LHCN-M2 (cell line): ENCODE measurements at places on chromosomes 1 and 21. TPM values are rescaled to one million over a fixed set of nuclear protein-coding genes. Genes with fewer than 3 reads are reported as not detected.

DNA sequence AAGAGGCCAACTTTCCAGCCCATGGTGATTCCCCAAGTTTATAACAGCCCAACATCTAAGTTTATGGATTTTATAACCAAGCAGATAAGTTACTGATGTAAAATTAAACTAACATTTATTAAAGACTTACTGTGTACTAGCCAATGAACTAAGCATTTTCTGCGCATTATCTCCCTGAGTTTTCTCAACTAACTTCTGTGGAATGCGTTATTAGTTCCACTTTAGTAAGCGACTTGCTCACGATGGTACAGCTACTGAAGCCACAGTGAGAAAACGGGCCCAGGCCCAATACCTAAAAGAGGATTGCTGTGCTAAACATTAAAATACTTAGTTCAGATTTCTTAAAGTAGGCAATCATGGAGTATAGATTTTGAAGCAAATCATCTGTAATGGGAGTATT lies 61.0 kb downstream of the ZBTB18 start:
- no peak for DNase-seq

DNA sequence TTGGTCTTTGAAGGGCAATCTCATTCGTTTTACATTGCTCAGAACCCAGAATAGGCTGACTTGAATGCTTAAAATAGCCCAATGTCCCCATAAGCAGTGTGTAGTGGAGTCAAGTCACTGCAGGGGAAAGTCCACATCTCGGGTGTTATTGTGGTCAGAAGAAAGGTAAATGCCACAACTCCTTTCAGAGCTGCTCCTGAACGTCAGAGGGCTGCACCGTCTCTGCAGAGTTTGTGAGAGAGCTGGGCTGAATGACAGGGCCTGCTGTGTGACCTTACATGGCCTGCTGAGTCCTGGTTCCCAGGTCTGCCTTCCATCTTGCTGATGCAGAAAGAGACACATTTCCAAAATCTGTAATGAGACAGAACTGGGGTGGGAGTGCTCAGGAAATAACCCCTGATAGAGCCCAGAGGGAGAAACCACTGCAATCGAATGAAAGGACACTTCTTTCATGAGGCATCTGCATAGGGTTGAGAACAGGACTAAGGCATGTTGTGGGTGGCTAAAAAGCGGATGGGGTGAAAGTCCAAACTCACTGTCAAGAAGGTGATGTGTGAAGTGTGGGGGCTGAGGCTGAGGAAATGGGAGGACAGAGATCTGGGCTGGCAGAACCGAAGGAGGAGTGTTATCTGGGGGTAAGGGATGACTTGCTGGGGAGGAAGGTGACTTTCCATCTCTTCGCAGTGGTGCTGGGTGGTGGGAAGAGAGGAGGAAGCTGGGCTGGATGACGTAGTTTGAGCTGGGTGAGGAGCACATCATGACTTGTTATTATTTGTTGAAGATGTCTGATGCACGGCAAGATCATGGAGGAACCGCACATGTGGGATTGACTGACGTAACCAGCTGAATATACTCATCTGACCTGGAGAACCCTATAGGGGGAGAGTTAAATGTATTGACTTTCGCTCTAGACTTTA lies 33.7 kb downstream of the XCL2 start:
- peak; percentile 32 for DNase-seq

GRCh38 chr1:22089134-22089571 lies 36.6 kb downstream of the CDC42 start:
- no peak for DNase-seq

DNA sequence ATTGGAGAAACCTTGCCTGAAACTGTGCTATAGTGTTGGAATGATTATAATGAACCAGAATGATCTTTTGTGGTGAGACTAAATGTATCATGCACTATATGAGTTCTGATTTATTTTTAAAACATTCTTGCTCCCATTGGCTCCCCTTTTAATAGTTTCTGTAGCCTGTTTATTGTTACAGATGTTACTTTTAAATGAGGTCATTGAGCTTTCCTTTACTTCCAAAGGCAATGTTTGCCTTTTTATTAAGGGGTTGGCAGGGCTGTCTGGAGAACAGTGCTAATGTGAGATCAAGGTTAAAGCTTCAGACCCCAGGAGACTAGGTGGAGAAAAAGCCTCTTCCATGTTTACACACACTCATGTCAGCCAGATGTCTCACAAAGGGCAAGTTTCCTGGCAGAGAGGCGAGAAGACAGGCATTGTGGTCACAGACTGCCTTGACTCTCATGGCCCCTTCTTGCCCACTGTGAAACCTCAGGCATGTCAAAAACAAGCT lies 120.6 kb upstream of the RAVER2 start:
- peak; percentile 50 for DNase-seq

GRCh38 chr1:67431869-67432578 lies 1.8 kb upstream of the SERBP1 start:
- DNase-seq = no peak

DNA sequence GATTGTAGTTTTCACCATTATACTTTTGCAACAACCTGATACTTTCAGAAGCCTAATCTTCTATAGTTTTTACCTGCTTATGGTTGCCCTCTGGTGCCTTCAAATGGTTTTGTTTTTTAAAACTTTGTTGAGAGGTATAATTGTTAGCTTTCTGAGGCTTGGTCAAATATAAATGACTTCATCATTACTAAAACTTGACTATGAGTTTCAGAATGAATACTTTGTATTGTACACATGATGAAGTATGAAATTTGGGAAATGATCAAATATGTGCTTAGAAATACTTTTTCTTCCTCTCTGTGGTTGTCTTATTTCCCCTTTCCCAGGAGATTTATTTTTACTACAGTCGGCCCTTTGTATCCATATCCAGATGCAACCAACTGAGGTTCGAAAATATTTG lies 151.8 kb upstream of the B3GALT2 start:
- peak; percentile 51 for DNase-seq

DNA sequence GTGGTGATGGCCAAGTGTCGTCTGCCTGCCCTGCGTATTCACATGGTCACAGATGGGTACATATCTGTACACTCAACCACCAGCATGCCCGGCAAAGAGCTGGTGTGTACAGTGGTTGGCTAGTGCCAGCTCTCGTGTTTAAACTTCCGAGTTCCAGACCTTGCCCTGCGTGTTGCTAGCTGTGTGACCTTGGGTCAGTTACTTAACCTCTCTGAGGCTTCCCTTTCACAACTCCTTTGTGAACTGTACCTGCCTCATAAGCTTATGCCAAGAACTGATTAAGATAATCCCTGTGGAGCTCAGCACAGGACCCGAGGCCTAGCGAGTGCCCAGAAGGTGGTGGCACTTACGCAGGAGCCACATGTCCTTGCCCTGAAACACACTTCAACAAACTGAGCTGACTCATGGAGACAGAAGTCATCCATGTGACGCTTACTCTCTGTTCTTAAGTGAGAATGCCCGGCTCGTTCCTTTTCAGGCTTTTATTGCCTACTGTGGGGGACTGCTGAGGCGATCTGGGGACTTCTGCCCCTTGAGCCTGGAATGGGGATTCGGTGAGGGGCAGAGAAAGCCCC lies 55.4 kb downstream of the ALPL start:
- DNase-seq = no peak

DNA sequence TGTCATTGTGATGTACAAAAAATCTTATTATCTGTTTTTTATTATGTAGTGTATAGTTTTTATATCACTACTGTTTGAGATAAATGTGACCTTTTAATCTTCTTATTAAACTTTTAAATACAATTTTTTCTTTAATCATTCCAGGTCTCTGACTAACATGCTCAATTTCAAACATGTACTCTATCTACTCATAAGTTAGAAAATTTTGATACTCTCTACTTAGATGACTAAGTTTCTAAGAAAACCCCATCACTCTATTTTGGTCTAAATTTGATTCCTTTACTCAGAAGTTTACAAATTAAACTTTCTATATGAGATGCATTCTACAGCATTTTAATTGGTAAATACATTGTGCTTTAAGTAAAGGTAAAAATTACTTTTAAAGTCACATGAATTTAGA lies 544.0 kb downstream of the PTBP2 start:
- no peak for DNase-seq

GRCh38 chr1:185074307-185074706 lies 28.9 kb downstream of the RNF2 start:
- DNase-seq = peak; percentile 12

DNA sequence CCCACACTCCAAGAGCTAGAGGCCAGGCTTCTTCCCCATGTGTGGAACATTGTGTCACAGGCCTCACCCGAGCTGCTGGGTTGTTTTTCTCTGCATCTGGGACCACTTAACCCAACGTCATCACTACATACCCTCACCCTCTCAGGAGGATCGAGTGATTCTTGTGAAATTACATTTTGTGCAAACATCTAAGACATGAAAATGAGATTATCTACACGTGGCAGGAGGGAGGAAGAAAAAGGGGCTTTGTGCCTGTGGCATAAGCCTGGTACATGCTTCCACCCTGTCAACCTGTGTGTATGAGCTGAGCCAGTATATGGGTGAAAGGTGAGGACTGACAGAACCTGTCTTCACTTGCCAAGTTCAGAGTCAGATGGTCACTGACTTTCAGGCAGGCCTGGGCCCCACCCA lies 1.6 kb downstream of the CPT2 start:
- no peak for DNase-seq

- no peak for DNase-seq
Observed at GRCh38 chr1:104624538-104624937, 874.8 kb downstream of the AMY1C start.

DNA sequence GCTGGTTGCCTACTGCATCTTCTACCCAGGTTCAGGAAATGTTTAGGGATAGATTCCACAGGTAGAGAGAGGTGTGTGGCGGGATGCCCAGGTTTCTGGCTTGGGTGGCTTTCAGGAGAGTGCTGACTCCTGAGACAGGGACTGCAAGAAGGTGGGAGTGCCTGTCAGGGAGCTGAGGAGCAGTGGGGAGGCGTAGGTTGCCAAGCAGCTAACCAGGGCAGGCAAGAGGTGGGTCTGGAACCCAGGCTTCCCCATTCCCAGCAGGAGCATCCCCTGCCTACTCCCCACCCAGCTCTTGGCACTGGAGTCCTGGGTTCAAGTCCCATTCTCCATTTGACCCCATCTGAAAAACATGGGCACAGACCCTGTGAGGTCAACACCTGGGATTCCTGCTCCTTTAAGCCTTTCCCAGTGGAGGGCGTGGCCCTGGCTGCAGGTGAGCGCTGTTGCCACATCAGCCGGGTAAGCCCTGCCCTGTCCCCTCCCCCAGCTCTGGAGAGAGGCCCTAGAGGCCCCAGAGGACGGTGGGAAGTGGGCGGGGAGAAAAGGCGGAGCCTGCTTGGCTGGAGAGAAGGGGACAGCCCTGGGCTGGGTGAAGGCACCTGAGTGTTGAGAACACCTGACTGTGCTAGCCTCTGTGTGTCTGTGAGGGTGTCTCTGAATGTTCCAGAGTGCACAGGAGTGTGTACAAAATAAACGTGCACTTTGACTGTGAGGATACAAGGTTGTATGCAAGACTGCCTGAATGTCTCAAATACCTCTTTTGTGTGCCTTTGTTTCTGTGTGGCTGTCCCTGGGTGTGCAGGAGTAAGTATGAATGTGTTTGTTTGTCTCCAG lies 14.0 kb upstream of the SYNC start:
- DNase-seq = no peak

LMX1A gene
- total RNA-seq = not detected in 2 replicates

DCST1 gene
- not detected in 2 replicates for total RNA-seq

CYP4A22 gene
- not detected in 2 replicates for total RNA-seq

GJB3 gene
- not detected in 2 replicates for total RNA-seq

SLC16A4 gene
- total RNA-seq = 8.0 and 8.1 TPM in 2 replicates

ATAD3C gene
- total RNA-seq = not detected in 2 replicates

AMY1A gene
- total RNA-seq = not detected in 2 replicates

ORC1 gene
- 15.6 and 18.2 TPM in 2 replicates for total RNA-seq

LAPTM5 gene
- total RNA-seq = 1.2 and 1.3 TPM in 2 replicates

PTGS2 gene
- not detected in 2 replicates for total RNA-seq

LCE2A gene
- not detected in 2 replicates for total RNA-seq
